ENCODE measurements at places on chromosomes 13 and 19.

- DNase-seq: peak; percentile 79
Observed at GRCh38 chr13:75512253-75512652, 25.4 kb downstream of the COMMD6 start.

GRCh38 chr19:4800591-4801081 is 9.1 kb downstream of the FEM1A start:
- DNase-seq: no peak

- peak; percentile 7 for DNase-seq
Observed at GRCh38 chr19:57664269-57665127, 4.2 kb upstream of the ZSCAN4 start.

DNA sequence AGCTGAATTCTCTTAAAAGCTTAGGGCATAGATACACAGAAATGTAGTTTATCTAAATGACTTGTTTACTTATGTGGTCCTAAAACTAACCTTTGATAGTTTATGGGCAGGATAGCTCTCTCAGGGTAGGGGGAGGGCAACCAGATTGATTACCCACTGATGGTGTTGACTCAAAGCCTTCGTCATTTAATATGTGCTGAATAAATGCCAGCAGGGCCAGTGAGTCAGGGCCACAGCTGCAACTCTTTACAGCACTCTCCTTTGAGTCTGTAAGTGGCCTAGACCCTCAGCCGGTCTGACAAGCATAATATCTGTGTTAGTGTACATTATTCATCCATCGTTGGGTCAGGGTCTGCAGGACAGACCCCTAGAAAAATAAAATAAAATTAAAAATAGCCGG is 128.5 kb downstream of the ZNF675 start:
- DNase-seq: no peak

DNA sequence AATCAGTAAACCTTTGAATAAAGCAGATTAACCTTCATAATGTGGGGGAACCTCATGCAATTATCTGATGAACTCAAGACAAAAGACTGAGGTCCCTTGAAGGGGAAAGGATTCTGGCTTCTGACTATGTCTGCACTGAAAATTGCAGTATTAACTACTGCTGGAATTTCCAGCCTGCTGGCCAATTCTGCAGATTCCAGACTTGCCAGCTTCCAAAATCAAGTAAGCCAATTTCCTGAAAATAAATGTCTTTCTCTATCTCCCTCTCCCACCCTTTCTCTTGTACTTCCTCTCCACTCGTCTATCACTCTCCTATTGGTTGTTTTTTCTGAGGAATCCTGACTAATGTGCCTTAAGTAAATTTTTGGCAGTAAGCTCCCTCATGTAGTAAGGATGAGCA is 1479.9 kb upstream of the PRR20A start:
- no peak for DNase-seq

- DNase-seq: no peak
Observed at GRCh38 chr13:92719868-92720267, 506.7 kb upstream of the GPC6 start.

DNA sequence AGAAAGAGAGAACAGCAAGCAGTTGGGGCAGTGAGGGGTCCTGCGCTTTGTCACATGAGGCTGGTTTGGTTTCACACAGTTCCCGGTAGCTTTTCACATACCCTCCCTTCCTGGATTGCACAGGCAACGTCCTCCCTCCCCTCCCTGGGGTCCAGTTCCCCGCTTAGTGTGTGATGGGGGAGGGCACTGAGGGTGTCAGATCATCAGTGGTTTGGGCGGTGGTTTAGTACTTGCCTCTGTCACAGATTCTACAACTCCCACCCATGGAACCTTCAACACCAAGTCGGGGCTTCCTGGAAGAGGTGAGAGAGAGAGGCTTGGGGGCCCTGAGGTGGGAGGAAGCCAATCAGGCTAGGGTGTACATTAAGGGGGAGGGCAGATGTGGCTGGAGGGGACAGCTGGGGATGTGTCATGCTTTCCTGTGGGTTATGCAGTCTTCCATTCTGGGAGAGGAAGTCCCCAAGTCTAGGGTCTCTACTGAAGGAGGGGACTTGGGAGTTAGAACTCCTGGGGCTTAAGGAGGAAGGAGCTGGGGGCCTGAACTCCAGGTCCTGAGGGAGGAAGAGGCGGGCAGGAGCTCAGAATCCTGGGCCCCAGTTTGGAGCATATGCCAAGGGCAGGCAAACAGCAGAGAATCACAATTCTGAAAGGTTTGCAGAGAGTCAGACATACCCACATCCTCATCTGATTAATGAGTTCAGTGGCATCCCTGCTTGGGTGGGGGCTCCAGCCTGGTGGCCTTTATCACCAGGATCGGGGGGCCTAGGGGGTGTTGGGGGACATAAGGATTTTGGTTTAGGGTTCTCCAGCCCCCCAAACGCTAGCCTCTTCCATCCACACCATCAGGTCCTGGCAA is at the start of gene NKG7:
Gene NKG7 (minus strand): TSS at position 6 of the 856 bp plus-strand sequence. CDS start 119 bp downstream, outside the sequence.
- no peak for DNase-seq

Measured in suppressor macrophage (primary cell).